ENCODE measurements at places on chromosomes 11 and 22.

DNA sequence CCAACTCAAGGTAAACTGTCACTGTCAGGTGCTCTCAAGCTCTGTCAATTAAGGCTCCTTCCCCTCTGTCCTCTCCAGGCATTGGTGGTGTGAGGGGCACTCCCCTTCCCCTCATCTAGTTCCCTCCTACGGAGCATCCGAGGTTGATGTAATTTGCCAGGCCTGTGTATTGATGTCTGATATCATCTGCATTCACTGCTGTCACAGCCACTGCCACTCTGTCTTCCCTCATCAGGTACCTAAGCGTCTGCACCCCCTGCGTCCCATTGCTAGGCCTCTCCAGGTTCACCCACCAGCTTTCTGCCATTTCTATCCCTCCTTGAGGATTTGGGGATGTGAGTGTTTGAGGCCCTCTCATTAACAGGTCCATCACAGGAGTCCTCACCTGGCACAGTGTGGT is 50.0 kb upstream of the SYT13 start:
- DNase-seq, result no peak

- no peak for DNase-seq
These were observed 18.8 kb upstream of the PICK1 start for GRCh38 chr22:38038426-38038825.

DNA sequence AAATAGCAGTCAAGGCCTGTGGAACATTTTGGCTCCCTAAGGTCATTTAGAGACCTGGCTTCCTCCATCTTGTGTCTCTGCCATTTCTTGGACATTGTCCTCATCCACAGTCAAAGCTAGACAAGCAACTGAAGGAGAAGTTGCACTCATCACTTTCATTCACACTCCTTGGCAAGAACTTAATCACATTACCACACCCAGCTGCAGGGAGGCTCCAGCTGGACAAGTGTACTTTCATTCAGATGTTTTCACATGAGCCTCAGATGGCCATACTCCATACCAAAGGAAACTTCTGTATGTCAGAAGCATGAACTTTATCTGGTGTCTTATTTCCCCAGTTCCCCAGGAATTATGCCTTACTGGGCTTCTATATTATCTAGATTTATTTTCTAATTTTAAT is 537.4 kb downstream of the TMEM135 start:
- DNase-seq, result no peak

DNA sequence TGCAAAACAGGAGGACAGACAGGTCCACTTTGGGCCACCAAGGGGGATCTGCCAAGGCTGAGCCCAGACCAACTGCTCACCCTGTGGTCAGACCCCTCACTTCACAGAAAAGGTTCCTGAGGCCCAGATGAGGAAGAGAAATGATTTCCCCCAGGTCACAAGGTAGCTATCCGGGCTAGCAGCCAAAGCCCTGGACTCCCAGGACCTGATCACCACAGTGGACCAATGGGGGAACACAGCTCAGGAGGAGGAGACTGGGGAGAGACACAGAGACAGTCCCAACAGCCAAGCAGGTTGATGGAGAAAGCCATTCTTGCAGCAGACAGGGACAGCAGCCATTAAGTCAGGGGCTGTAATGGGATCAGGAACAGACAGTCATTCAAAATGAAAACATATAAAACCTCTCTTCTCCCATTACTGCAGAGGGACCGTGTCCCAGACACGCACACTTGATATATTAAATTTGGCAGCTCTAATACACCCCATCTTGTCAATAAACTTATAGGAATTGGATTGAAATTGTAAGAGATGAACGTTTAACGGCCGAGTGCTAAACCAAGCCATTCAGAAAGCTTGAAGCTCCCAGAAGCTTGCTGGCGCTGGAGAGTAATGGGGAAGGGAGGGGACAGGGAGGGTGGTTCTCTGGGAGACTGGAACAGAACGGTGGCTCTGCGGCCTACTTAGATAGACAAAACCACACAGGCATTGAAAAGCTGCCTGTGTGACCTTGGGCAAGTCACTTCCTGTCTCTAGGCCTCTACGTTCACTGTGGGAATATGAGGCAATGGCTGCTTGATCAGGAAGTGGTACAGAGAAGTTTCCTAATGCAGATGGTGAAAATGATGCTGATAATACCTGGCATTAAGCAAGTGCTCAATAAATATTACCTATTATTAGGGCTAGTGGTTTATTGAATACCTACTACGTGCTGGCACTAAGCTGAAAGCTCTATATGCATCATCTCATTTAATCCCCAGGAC is 16.0 kb downstream of the ZMAT5 start:
- DNase-seq, result no peak

- no peak for DNase-seq
These were observed 65.2 kb upstream of the ADA2 start for GRCh38 chr22:17284466-17284865.

GRCh38 chr22:37632174-37633088 is 7.0 kb upstream of the SH3BP1 start:
- no peak for DNase-seq

DNA sequence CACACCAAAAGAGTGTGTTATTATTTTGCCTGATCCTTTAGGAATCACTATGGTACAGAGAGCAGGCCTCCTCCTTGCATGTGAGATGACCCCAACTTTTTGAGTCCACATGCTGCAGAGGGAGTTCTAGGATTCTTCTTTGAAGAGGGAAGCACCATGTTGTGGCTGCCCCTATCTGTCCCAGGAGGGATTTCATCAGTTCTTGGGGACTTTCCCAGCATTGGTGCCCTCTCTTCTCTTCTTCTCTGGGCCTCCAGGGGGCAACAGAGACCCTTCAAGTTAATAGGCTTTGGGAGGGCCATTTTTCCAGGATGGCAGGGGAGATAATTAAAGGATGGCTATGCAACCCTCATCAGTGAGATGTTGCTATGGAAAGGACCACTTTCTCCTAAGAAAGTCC is 3.6 kb downstream of the MMP1 start:
- DNase-seq, result no peak

DNA sequence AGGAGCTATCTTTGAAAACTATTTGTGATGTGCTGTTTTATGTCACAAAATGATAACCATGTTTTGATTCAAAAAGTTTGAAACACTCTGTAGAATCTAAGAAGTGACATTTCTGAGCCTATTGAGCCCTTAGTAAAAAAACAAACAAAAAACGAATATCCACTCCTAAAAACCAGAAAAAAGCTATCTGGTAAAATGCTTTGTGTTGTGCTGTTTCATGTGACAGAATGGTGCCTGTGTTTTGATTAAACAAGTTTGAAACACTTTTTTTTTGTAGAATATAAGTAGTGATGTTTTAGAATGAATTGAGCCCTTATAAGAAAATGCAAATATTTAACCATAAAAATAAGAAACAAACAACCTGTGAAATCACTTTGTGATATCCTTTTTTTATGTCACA is 105.2 kb upstream of the VPREB1 start:
- DNase-seq, result no peak

GRCh38 chr11:68120273-68121066 is 718 bp downstream of the CHKA start:
- DNase-seq, result peak; percentile 2

DNA sequence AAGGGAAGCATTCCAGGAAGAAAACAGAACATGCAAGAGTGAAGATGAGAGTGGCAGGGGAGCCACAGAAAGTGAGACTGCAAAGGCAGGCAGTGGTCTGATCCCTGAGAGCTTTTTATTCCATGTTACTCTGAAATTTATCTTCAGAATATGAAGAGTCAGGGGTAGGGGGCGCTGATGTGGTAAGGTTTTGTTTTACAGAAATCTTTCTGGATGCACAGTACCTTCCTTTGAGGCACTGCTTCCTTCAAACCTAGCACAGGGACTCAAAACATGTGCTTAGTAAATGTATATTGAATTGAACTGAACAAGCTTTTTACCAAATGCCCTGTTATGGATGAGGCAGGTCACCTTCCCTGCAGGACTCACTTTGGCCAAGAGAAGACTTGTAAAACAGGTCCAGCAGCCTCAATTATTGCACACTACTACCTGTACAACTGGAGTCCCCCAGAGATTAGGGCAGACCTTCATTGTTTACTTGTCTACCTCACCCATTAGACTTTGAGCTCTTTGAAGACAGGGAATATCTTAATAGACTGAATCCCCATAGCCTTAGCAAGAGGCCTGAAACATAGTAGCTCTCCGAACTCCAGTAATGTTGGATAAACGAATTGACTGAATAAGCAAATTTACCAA is 2.2 kb downstream of the PAK1 start:
- DNase-seq, result no peak

DNA sequence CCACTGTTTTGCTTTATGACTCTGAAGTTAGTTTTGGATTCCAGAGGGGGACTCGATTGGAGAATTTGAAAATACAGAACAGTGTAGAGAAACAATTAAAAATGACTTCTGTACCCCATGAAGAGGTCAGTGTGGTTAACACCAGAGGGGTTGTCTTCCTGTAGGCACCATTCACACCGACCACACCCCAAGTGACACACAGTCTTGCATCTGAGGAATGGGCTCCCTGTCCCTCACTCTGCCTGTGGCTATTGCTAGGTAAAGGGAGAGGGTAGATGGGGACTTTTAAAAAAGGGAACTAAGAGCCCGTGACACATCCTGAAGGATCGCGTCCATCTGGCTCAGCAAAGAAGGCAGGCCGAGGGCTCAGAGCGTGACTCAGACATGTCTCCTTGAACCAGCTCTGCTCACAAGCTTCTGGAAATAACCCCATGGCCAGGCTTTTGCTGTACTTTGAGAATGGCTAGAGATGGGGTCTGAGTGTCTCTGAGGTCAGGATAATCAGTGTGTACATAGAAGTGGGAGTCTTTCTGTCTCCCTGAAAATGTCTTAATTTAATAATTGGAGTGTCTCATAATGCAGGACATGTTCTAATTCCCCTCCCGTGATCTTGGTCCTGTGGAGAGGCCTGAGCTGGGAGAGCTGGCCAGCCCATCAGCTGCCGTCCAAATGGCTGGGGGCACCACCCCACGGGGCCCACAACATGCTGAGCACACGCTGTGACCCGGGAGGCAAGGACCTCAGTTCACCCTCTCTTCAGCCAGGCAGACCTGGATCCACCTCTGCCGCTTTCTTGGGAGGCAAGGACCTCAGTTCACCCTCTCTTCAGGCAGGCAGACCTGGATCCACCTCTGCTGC is 39.3 kb downstream of the SGSM1 start:
- DNase-seq, result no peak

DNA sequence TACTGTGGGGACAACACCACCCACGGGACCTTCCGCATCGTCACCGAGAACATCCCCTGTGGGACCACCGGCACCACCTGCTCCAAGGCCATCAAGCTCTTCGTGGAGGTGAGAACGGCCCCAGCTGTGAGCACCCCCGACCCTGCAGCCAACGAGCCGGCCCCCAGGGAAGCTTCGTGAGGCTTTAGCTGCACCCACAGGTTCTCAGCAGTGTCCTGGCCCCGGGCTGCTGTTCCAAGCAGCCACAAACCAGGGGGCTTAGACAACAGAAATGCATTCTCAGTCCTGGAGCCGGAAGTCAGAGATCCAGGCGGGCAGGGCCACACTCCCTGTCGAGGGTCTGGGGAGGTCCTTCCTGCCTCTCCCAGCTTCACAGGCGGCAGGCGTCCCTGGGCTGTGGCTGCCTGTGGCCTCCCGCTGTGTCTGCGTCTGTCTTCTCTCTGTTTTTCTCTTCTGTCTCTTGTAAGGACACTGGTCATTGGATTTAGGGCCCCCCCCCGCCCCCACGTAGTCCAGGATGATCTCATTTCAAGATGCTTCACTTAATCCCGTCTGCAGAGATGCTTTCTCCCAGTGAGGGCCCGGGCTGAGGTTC is 12.5 kb downstream of the MUC5B start:
- DNase-seq, result no peak

DNA sequence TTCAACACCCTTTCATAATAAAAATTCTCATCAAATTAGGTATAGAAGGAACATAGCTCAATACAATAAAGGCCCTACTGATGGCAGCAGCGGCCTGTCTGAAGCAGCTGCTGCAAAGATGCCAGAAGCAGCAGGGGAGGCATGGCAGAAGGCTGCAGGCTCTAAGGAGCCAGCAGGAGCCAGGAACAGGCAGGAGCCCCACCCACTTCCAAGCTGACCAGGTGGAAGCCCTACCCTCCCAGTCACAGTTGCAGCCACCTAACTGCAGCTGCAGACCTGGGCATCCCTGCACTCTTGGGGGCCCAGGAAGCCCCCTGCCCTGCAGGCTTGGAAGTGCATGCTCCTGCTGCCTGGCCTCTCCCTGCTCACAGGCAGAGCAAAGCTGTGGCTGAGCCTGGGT is 18.2 kb upstream of the OR6A2 start:
- DNase-seq, result no peak

- DNase-seq, result no peak
These were observed 35.4 kb downstream of the CDKN1C start for GRCh38 chr11:2849994-2850770.

GRCh38 chr11:86069408-86070101 is 671 bp upstream of the PICALM start:
- DNase-seq, result no peak

- DNase-seq, result no peak
These were observed 611 bp upstream of the USP2 start for GRCh38 chr11:119382101-119382500.

DNA sequence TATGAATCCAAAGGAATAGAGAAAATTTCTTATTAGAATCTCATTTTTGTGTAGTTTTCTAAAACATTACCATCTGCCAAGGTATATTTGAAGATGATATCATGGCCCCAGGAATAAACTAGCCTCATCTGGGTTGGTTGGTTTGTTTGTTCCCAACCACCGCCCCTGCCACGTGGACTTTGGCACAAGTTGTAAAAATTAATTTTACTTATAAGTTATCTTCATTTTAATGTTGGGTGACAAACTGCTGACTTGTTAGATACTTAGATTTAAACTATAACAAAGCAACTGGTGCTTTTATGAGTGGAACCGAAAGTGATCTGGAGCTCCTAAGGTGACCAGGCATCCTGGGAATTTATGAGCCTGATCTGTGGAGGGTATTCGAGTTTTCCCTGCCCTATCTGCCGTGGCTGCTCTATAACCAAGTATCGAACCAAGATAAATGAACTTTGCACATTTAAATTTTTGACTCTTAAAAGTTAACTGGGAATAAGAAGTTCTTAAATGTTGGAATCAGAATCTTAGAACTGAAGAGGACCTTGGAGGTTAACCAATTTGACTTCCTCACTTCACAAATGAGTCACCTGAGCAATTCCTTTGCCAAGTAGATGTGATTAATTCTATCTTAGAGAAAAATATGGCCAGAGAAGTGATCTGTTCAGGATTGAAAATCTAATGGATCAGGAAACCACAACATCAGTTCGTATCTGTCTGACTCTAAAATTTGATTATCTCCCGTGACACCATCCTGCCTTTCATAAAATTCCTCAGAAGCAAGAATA is 129.1 kb upstream of the ARHGAP42 start:
- no peak for DNase-seq

DNA sequence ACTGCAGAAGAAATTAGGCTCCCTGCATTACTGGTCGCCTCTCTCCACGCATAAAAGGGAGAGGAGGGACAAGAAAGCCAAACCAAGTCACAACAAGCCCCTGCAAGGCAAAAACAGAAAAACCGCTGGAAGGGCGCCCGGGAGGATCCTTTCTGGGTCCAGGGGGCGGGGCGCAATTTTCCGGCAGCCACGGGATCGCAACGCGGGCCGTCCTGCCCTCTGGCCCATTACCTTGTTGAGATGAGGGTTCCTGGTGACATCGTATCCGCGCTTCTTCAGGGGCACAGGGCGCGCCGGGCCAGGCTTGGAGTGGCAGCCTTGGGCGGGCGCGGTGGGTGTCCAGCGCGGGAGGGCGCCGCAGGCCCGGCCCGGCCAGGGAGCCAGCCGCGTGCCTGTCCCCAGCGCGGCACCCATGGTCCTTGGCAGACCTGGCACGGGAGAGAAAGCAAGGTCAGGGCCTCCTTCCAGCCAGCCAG is 847 bp downstream of the ME3 start:
- DNase-seq, result no peak

Data from stimulated activated CD8-positive, alpha-beta memory T cell treated with anti-CD3 and anti-CD28 coated beads, Interleukin-4, amount 100 ng/mL, for 4 hours (primary cell).